ENCODE measurements at places on chromosomes 16 and 17.

DNA sequence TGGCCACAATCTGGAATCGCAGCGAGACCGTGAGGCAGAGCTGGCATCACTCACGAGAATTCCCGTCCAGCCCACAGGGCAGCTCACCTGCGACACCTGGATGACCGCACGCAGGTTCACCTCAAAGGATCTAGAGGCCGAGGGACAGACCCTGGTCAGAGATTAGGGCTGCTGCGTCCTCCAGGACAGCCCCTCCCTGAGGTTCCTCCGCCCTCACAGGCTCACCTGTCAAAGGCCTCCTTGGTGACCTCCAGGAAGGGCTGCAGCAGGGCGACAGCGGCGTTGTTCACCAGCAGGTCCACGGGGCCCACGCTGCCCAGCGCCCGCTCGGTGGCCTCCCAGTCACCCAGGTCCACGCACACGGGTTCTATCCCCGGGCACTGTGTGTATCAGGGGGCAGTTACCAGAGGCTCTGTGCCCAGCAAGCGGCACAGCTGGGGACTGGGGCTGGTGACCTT is 834 bp downstream of the DCXR start:
- no peak for DNase-seq

- DNase-seq = no peak
Observed at GRCh38 chr16:53337294-53337693, 97.0 kb upstream of the RBL2 start.

- no peak for DNase-seq
Observed at GRCh38 chr17:15349119-15349518, 7.7 kb upstream of the TEKT3 start.

- no peak for DNase-seq
Observed at GRCh38 chr16:19294156-19294649, 8.7 kb downstream of the CLEC19A start.

- no peak for DNase-seq
Observed at GRCh38 chr16:58337090-58337444, 42.2 kb upstream of the PRSS54 start.

- DNase-seq = no peak
Observed at GRCh38 chr17:70205401-70205800, 36.1 kb downstream of the KCNJ2 start.

DNA sequence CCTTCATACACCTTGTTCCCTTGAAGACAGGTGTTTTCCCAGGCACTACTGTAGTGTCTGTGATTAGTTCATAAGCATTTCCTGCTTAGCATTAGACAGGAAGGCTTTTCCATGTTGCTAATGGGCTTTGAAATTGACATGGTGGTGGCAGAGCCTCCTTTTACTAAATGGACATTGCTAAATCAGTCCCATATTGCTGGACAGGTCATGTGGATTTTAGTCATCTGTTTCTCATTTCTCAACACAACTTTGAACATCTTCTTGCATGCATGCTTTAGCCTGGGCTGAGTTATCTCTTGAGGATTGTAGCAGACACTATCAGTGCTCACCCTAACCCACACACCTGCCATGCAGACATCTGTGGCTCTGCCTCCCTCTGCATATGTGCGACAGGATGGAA is 13.7 kb upstream of the BCO1 start:
- no peak for DNase-seq
